ENCODE measurements at places on chromosomes 7 and 10.

DNA sequence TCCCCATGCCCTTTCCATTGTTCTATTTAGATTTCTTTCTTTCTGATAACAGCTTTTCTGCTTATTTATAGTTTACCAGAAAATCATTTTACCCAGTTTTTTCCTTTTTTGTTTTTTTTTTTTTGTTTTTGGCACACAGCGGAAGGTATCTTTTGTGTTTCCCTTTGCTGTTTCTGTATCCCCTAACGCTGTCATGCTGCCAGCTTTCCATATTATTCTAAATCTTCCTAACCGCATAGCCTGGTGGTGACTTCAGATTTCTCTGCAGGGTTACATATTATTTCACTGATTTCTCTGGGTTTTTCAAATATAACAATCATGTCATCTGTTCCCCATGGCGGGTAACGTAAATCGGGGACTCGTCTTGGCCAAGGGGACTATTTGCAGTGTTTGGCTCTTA lies 4.0 kb upstream of the SLC29A4 start:
- DNase-seq: no peak

DNA sequence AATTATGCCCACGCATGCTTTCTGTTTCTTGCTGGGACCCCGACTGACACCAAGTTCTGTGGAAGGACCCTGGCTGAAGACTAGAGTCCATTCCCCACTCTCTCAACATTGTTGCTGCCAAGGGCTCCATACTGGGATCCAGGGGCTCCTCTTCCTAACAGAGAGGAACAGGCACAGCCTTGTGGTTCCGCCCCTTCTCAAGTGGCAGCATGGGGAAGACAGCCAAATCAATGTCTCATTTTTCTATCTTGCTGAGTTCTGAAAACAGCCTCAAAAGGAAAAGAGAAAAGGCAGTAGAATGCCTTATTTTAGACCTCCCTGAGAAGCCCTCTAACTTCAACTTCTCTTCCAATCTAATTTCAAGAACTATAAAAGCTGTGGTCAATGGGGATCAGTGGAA lies 23.7 kb upstream of the LAMB1 start:
- no peak for DNase-seq

- DNase-seq: no peak
These were observed 83.5 kb downstream of the MYL10 start for GRCh38 chr7:101545441-101546190.

GRCh38 chr10:24784923-24785322 lies 61.2 kb upstream of the ARHGAP21 start:
- DNase-seq: no peak

DNA sequence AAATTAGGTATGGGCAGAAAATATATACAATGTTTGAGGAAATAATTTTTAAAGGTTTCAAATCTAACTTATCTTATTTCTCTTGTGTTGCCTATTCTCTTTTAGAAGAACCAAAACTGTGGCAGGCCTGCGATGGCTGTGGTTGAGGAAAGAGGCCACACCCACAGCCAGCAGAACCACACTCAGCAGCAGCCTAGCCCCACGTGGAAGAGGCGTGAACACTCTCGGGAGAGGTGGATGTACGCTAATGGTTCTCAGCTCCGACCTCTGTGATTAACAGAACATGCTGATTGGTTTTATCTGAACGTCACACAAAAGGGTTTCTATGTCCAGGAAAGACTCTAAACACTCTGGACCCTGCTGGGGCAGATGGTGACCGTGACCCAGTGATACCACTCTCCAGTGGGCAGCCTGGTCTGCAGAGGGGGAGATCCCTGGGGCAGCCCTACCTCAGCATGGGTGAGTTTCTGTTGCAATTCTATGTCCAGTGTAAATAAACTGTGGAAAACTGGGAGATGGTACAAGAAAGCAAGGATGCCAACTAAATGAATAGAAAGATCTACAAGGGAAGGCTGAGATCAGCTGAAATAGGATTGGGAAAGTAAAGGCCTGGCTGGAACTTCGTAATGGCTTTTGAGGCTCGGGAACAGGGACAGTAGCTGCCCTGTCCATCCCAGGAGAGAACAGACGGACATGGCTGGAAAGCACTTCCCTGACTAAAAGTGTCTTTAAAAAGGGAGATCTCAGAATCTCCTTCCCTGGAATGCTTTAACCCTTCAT lies 26.6 kb downstream of the DIP2C start:
- DNase-seq: no peak

- no peak for DNase-seq
These were observed 418.9 kb downstream of the XPNPEP1 start for GRCh38 chr10:109504401-109504800.

DNA sequence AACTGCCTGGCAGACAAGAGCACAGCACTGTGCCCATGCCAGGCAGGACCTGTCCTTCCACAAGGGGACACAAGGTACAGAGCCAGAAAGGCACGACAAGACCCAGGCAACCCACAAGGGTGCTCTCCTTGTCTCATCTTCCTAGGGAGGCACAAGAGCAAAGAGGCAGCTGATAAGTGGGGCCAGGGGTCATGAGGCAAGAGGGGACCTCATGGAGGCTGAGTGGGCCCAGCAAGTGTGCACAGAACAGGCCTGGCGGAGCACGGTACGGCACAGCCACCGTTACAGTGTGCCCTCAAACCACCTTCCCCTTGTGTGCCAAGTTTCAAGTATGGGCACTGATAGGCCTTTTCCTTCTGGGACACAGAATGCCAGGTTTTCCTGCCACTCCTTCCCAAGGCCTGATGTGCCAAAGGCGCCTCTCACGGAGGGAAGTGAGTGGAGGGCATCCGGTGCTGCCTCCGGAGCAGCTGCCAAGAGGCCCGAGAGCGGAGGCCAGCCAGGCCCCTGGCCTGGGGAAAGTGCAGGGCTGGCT lies 75.6 kb downstream of the FAM53B start:
- no peak for DNase-seq

DNA sequence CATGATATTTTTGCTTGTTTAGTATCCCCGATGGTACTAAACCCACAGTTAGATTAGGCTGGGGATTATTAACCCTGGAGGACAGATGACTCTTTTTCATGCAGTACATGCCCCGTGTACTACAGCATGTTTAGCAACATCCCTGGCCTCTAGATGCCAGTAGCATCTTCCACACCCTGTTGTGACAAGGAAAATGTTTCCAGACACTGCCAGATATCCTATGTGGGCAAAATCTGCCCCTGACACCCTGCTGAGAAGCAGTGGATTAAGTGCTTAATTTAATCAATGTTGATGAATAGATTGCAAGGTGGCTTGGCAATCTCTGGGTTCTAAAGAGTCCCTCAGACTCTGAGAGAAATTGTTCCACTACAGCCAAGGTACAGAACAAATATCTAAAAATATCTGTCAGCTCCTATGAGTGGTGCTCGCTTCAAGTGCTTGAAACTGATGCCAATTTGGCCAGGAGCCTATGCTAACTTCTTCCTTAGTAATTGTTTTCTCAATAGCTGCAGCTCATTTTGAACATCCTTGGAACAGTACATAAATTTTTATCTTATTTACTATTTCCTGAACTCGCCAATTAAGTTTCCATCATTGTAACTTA lies 247.0 kb downstream of the SORCS1 start:
- DNase-seq: no peak

Data from stimulated activated CD8-positive, alpha-beta memory T cell treated with anti-CD3 and anti-CD28 coated beads, Interleukin-12 subunit alpha, Interleukin-12 subunit beta, amount 100 ng/mL, for 1 hour (primary cell).